SW480 (cell line): ENCODE measurements at places on chromosomes 7 and 10.
A peak's percentile ranks its signal among the peaks of the same experiment; 100 is the strongest.

GRCh38 chr7:129854401-129854800 lies 98.4 kb downstream of the UBE2H start:
- DNase-seq: no peak

DNA sequence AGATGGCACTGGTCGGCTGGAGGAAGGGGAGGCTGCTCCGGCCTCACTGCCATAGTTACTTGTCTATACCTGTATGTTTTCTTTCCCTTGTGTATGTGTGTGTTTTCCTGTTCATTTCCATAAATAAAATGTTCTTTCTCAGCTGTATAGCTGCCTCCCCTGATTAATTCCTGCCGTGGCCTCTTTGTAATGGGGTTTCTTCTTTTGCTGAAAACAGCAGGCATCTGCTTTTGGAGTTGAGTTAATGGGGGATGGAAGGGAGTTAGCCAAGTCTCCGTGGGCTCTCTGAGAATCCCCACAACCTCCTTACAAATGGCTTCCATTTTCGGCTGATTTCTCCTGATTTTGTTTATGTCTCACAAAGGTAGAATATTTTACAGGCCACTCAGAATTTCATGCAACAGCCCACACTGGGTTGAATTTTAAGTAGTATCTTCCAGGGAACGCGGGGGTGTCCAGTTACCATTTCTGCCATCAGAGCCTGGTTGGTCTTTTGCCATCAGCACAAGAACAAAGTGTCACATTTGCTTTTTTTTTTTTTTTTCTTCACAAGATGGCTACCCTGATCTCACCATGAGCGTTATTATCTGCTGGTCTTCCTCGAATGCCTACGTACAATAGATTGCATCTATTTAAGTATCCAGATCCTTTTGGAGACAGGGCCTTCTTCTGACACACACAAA lies 88.1 kb upstream of the NRP1 start:
- no peak for DNase-seq

GRCh38 chr10:64396105-64396708 lies 875.0 kb downstream of the REEP3 start:
- DNase-seq: no peak

GRCh38 chr7:101729241-101729883 lies 88.1 kb upstream of the CUX1 start:
- DNase-seq: peak; percentile 92

- no peak for DNase-seq
Observed at GRCh38 chr10:93790439-93790838, 32.7 kb downstream of the LGI1 start.

GRCh38 chr7:90067171-90067570 lies 87.1 kb upstream of the STEAP1 start:
- DNase-seq: no peak

DNA sequence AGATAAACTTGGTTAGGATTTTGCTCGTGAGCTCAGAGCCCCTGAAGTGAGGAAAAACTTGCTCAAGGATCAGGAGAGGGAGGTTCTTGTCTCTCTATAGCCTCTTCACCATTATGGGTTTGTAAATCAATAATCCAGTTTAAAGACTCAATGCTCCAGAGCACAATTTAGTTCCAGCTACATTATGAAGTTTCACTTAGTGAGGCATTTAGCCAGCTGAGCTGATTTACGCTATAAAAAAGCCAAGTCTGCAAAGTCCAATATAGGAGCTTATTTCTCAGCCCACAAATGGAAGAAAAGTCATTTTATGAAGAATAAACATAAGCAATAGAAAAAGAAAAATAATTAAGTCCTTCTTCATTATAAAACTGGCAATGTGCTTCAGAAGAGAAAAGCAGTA lies 130.6 kb downstream of the STRA8 start:
- no peak for DNase-seq

- DNase-seq: no peak
Observed at GRCh38 chr10:86944471-86944870, 12.9 kb downstream of the MMRN2 start.

DNA sequence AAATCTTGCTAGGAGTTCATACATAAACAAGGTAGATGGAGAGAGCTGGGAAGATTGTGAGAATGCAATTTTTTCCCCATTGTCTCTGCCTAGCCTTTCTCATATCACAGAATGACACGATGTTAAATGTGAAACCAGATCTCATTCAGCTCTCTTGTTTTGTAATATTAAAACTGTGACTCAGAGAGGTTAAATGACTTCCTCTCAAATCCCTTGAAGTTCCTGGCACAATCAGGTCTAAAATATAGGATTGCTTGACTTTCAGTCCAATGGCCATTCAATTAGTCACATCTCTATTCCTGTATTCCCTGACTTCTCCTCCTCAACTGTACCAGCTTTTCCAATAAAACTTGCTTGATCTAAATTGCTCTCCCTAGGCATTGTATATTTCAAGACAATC lies 3.1 kb downstream of the ANKRD22 start:
- peak; percentile 56 for DNase-seq

- DNase-seq: no peak
Observed at GRCh38 chr10:29420744-29421143, 131.9 kb downstream of the LYZL1 start.

GRCh38 chr7:82375129-82375528 lies 68.4 kb downstream of the CACNA2D1 start:
- DNase-seq: no peak

- no peak for DNase-seq
Observed at GRCh38 chr7:137834552-137834951, 12.2 kb downstream of the DGKI start.

- DNase-seq: no peak
Observed at GRCh38 chr7:128919881-128920799, 9.6 kb upstream of the KCP start.

DNA sequence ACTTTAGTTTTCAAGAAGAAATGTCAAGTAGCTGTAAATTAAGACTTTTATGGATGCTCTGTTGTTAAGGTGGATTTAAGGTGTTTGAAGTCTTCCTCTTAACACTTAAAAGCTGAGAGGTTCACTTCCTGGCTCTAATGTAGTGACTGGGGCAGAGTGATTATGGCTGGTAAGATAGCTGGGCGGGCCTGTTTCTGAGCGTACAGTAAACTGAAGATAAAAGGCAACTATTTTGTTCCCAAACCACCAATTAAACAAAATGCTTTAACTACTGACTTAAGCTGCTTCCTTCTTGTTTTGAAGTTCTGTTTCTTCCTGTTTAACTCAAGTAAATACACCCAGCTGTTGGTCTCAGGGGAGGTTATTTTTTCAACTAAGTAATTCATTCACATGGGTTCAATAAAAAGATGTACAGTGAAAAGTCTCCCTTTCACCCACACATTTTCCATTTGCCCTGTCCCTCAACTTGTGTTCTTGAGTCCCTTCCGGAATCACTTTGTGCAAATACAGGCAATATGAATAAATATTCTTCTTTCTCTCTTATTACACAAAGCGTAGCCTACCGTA lies 19.3 kb downstream of the VWA2 start:
- DNase-seq: peak; percentile 96

- no peak for DNase-seq
Observed at GRCh38 chr10:5896208-5897052, 6.4 kb downstream of the FBH1 start.

GRCh38 chr7:2701832-2702593 lies 14.0 kb downstream of the AMZ1 start:
- DNase-seq: no peak

GRCh38 chr10:7488418-7488829 lies 77.6 kb upstream of the SFMBT2 start:
- no peak for DNase-seq

GRCh38 chr10:29346296-29347001 lies 57.6 kb downstream of the LYZL1 start:
- no peak for DNase-seq

DNA sequence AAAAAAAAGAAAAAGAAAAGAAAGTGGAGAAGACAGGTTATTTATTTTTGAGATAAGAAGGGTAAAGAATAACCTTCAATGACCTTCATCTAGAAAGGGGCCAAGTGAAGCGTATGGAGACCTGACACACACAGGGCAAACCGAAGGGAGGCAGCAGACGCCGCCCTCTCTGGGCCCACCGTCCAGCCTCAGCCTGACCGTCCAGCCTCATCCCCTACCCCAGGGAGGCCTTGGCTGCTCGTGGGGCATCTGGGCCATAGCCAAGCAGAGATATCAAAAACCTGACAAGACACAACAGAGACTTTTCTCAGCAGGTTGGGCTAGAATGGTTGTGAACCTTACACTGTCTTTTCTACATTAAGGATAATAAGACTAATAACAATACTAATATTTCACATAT lies 10.9 kb downstream of the PRKAG2 start:
- no peak for DNase-seq

- no peak for DNase-seq
Observed at GRCh38 chr7:100719523-100720278, 567 bp upstream of the EPO start.

GRCh38 chr10:60291344-60291930 lies 98.2 kb downstream of the ANK3 start:
- no peak for DNase-seq

- DNase-seq: no peak
Observed at GRCh38 chr7:133584956-133585668, 332.2 kb downstream of the EXOC4 start.

- no peak for DNase-seq
Observed at GRCh38 chr10:24292304-24293293, 83.7 kb downstream of the KIAA1217 start.

DNA sequence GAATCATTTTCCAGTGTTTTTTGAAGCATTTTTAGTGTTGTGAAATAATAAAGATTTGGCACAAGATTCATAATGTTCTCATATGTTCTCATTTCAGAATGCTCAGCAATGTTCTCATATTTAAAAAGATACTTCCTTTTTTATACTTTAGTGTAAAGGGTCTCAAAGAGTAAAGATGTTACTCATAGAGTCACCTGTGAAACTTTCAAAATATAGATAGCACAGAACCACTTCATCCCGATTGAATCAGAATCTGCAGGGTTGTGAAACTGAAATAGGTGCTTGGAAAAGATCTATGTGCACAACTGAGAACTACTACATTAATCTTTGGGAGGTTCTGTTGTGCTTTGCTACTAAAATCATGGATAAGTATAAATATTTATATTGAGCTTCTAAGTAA lies 144.7 kb downstream of the MDFIC start:
- no peak for DNase-seq

DNA sequence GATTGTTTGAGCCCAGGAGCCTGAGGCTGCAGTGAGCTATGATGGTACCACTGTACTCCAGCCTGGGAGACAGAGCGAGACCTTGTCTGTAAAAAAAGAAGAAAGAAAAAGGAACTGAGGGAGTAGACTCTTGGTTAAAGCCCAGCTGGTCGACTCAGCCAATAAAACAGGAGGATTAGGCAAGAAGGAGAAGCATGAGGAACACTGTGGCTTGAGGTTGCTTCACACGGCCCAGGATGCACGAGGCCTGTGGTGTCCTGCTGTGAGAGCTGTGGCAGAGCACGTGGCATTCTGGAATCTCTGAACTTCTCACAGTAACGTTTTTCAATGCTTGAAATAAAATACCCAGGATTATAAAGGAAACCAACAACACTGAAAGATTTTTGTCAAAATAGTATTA lies 93.3 kb downstream of the CUL2 start:
- DNase-seq: no peak

GRCh38 chr10:123865350-123865749 lies 26.3 kb downstream of the CPXM2 start:
- no peak for DNase-seq

GRCh38 chr7:45138433-45139267 lies 18.9 kb upstream of the RAMP3 start:
- DNase-seq: no peak

DNA sequence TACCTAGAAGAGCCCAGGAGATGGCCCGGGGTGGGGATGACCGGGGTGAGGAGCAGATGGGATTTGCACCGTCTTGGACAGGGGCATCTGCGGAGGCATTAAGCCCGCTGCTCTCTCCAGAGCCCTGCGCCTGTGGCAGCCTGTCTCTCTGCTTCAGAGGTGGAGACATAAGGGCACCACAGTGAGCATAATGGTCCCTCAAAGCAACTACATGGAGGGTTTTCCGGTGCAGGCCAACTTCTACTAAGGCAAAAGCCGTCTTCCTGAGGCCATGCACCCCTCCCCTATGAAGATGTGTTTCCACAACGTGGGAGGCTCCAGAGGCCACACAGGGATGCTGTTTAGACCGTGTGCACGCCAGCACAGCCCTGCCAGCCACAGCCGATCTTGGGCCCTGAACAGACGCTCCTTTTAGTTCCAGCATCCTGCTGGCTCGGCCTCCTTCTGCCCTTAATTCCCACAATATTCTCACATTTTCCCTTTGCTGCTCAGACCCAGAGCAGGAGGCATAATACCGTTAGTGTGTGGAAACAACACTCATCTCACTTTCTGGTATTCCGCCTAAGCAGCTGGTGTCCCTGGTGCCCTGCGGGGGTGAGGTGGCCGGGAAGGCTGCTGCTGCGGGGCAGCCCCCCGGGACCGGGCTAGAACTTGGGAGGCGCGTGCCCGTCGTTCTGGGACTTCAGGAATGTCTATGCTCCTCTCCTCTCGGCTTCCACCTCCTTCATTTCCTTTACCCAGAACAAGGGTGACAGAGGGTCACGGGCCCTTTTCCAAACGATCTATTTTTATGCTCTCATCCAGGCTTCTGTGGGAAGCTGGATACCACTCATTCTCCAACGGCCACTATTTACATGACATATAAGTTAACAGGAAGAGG lies 266.9 kb downstream of the TNS3 start:
- no peak for DNase-seq

GRCh38 chr10:3048119-3049019 lies 19.0 kb upstream of the PFKP start:
- no peak for DNase-seq

DNA sequence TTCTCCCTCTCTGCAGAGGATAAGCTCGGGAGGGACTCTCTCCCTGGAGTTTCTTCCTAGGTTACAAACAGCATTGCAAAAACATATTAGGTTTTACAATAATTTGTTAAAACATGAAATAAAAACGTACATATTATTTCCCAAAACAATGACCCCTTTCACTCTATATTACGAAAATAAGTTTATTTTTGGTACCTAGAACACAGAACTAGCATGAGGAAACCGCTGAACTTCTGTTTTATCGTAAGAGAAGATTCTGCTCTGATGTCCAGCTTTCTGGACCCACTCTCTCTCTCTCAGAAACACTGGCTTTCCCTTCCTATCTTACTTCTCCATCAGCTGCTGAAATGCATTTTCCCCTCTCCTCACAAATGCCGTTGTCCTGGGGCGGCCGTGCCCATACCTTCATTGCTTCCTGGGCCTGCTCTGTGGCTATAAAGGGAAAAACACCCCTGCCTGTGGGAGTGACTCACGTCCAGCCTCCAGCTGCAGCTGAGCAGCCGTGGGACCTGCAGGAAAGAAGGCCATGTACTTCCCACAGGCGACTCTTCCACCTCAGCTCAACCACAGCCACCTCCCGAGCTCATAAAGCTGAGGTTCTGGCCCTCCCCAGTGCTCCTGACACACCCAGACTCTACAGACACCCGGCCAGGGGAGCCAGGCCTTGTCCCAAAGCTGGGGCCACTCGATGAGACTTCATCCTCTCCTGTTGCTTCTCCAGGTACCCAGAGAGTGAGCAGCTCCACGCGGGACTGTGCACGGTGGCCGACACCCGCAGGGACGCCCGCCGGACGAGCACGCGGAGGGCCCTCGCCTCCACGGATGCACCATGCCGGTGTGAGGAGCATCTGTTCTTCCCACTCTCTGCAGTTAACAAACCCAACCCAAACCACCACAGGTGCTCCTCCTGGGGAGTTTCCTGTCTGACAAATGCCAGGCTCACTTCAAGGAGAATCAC lies 3.1 kb downstream of the GPER1 start:
- peak; percentile 41 for DNase-seq
